CD4-positive, alpha-beta T cell (primary cell): ENCODE measurements at places on chromosomes 16 and 17. TPM values are rescaled to one million over a fixed set of nuclear protein-coding genes. Genes with fewer than 3 reads are reported as not detected.

Gene TNFRSF13B
- not detected for total RNA-seq

Gene SLC16A13
- total RNA-seq: 2.3 TPM

Gene ASB16
- 0.11 TPM for total RNA-seq

Gene KRTAP2-3
- total RNA-seq: not detected

Gene HAGHL
- total RNA-seq: 7.1 TPM

Gene EFNB3
- not detected for total RNA-seq

Gene CTRL
- 18.3 TPM for total RNA-seq

Gene CCL5
- 35.6 TPM for total RNA-seq

Gene ABCA10
- total RNA-seq: 1.5 TPM

Gene CLCN7
- 70.5 TPM for total RNA-seq

Gene CCL2
- not detected for total RNA-seq
